Mesangial cell (primary cell): ENCODE measurements at places on chromosomes 2 and 18. TPM values are rescaled to one million over a fixed set of nuclear protein-coding genes. Genes with fewer than 3 reads are reported as not detected.

Gene MSTN
- not detected in 2 replicates for total RNA-seq

Gene NEURL3
- total RNA-seq, result 0.49 and 4.2 TPM in 2 replicates

Gene REG3A
- not detected in 2 replicates for total RNA-seq

Gene MC5R
- total RNA-seq, result not detected in 2 replicates

Gene FAHD2B
- total RNA-seq, result 6.2 and 16.6 TPM in 2 replicates

Gene COBLL1
- total RNA-seq, result 17.3 and 81.5 TPM in 2 replicates

Gene CHMP3
- 28.2 and 36.3 TPM in 2 replicates for total RNA-seq

Gene VWA3B
- under 0.01 TPM in 1 of 2 replicates, not detected in the other for total RNA-seq
